ENCODE measurements at places on chromosomes 12 and 14.

- no peak overlapping the region for H3K27ac ChIP-seq
- DNase-seq, result no peak
- no peaks in the 10 kb centered on the region for H3K4me1 ChIP-seq
- H3K4me3 ChIP-seq, result no peak overlapping the region
- peaks cover 21% of the 10 kb centered on the region for H3K36me3 ChIP-seq
Measured at GRCh38 chr14:76186308-76187027, 34.7 kb downstream of the GPATCH2L start.

- H3K4me3 ChIP-seq, result no peak overlapping the region
- no peaks in the 10 kb centered on the region for H3K36me3 ChIP-seq
- no peak for DNase-seq
- no peak overlapping the region for H3K27ac ChIP-seq
- no peaks in the 10 kb centered on the region for H3K4me1 ChIP-seq
Measured at GRCh38 chr12:69107541-69107940, 131.8 kb upstream of the CPSF6 start.

- H3K4me3 ChIP-seq, result no peak overlapping the region
- no peaks in the 10 kb centered on the region for H3K4me1 ChIP-seq
- H3K27me3 ChIP-seq, result no peaks in the 10 kb centered on the region
- H3K27ac ChIP-seq, result no peak overlapping the region
- DNase-seq, result no peak
Measured at GRCh38 chr14:105219753-105220152, 28.6 kb upstream of the BTBD6 start.

- no peak overlapping the region for H3K27ac ChIP-seq
- no peak overlapping the region for H3K4me3 ChIP-seq
- no peaks in the 10 kb centered on the region for H3K36me3 ChIP-seq
- DNase-seq, result no peak
Measured at GRCh38 chr12:80862531-80862930, 75.2 kb downstream of the LIN7A start.

- H3K36me3 ChIP-seq, result no peaks in the 10 kb centered on the region
- no peak overlapping the region for H3K27ac ChIP-seq
- H3K4me1 ChIP-seq, result no peaks in the 10 kb centered on the region
- DNase-seq, result peak; percentile 3
Measured at GRCh38 chr14:76050797-76051392, 65.3 kb downstream of the IFT43 start.

DNA sequence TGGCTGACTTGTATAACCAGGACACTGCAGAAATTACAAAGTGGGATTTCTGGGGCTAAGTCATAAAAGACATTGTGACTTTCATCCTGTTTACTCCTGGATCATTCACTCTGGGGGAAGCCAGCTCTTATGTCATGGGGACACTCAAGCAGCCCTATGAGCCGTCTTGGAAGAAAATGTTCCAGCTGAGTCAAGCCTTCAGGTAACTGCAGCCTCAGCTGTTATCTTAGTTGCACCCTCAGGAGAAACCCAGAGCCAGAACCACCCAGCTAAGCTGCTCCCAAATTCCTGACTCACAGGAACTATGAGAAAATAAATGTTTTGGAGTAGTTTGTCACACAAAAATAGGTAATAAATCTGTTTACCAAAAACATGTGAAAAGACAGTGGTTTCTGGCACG is 43.1 kb upstream of the GXYLT1 start:
- H3K4me3 ChIP-seq, result no peak overlapping the region
- no peak for DNase-seq
- H3K36me3 ChIP-seq, result peaks cover 5% of the 10 kb centered on the region
- H3K27me3 ChIP-seq, result no peaks in the 10 kb centered on the region

- H3K4me1 ChIP-seq, result no peaks in the 10 kb centered on the region
- no peak overlapping the region for H3K4me3 ChIP-seq
- no peaks in the 10 kb centered on the region for H3K27me3 ChIP-seq
- no peak for DNase-seq
- H3K36me3 ChIP-seq, result no peaks in the 10 kb centered on the region
- no peak overlapping the region for H3K27ac ChIP-seq
Measured at GRCh38 chr12:49730568-49731101, 10.7 kb upstream of the TMBIM6 start.

- no peaks in the 10 kb centered on the region for H3K36me3 ChIP-seq
- H3K27ac ChIP-seq, result no peak overlapping the region
- no peak for DNase-seq
- peaks cover 45% of the 10 kb centered on the region for H3K4me1 ChIP-seq
- H3K27me3 ChIP-seq, result no peaks in the 10 kb centered on the region
Measured at GRCh38 chr14:92645841-92646478, 102.5 kb downstream of the LGMN start.

DNA sequence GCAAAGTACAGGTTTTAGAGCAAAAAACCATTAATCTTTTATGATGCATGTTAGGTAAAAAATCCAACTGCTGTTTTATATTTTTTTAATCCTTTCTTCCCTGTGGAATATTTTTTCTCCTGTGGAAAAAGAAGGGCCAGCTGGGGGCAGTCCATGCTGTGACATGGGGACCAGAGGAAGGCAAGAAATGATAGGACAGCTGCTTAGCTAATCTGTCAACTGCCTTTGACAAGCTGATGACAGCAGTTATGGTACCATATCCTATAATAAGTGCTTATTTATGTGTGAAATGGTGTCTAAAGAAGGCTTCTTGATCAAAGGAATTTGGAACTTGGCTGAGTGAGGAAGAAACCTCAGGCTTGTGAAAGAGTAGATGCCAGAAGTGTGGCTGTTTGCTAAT is 452.4 kb upstream of the NOVA1 start:
- no peak overlapping the region for H3K27ac ChIP-seq
- H3K36me3 ChIP-seq, result no peaks in the 10 kb centered on the region
- H3K4me3 ChIP-seq, result no peak overlapping the region
- H3K4me1 ChIP-seq, result no peaks in the 10 kb centered on the region

- no peak overlapping the region for H3K4me3 ChIP-seq
- peaks cover 8% of the 10 kb centered on the region for H3K4me1 ChIP-seq
- H3K27me3 ChIP-seq, result no peaks in the 10 kb centered on the region
- no peak overlapping the region for H3K27ac ChIP-seq
- DNase-seq, result no peak
Measured at GRCh38 chr12:14880890-14881453, 4.7 kb downstream of the MGP start.

DNA sequence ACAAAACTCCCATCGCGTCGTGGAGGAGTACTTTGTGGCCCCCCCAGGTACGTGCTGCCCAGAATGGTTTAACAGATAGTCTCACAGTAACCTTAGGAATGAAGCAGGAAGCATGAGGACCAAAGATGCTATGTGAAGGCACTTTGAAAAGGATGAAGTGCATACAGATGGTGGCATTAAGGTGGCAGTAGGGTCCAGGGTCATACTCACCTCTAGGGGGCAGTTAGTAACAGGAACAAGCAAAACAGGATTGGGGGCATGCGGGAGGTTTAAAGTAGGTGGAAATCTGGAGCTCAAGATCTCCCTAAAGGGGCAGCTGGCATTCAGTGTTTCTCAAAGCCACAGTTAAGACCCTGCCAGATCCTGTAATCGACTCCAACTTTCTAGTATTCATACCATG is 10.9 kb downstream of the GATC start:
- H3K27me3 ChIP-seq, result no peaks in the 10 kb centered on the region
- H3K27ac ChIP-seq, result no peak overlapping the region
- no peak overlapping the region for H3K4me3 ChIP-seq
- H3K4me1 ChIP-seq, result no peaks in the 10 kb centered on the region
- DNase-seq, result no peak

All from effector memory CD4-positive, alpha-beta T cell (primary cell).